ENCODE measurements at places on chromosomes 4 and X.
A peak's percentile ranks its signal among the peaks of the same experiment; 100 is the strongest.

- no peak for DNase-seq
Observed at GRCh38 chr4:2073808-2074481, 14.8 kb downstream of the NAT8L start.

- no peak for DNase-seq
Observed at GRCh38 chrX:110036162-110037033, 33.5 kb downstream of the TMEM164 start.

GRCh38 chr4:130393231-130393630 is 1297.3 kb downstream of the C4orf33 start:
- no peak for DNase-seq

GRCh38 chr4:159390648-159391047 is 287.8 kb downstream of the RAPGEF2 start:
- peak; percentile 99 for DNase-seq

DNA sequence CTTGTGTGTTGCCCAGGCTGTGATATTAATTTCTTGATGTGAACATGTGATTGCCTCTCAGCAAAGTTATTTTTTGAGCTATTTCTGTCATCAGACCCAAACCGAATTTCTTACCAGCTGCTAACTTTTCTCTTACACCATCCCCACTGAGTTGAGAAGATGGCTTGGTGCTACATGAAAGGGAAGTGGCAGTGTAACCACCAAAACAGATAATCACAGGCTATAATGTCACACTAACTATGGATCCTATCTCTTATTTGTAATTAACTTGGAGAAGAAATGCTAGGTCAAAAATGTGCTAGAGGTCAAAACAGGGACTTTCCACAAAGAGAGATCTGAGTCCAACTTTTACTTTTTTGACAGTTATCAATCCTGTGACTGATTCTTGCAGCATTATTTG is 43.8 kb downstream of the ELOVL6 start:
- no peak for DNase-seq

- no peak for DNase-seq
Observed at GRCh38 chr4:125008676-125009075, 296.1 kb upstream of the ANKRD50 start.

- peak; percentile 27 for DNase-seq
Observed at GRCh38 chr4:152309418-152309817, 226.5 kb downstream of the FBXW7 start.

DNA sequence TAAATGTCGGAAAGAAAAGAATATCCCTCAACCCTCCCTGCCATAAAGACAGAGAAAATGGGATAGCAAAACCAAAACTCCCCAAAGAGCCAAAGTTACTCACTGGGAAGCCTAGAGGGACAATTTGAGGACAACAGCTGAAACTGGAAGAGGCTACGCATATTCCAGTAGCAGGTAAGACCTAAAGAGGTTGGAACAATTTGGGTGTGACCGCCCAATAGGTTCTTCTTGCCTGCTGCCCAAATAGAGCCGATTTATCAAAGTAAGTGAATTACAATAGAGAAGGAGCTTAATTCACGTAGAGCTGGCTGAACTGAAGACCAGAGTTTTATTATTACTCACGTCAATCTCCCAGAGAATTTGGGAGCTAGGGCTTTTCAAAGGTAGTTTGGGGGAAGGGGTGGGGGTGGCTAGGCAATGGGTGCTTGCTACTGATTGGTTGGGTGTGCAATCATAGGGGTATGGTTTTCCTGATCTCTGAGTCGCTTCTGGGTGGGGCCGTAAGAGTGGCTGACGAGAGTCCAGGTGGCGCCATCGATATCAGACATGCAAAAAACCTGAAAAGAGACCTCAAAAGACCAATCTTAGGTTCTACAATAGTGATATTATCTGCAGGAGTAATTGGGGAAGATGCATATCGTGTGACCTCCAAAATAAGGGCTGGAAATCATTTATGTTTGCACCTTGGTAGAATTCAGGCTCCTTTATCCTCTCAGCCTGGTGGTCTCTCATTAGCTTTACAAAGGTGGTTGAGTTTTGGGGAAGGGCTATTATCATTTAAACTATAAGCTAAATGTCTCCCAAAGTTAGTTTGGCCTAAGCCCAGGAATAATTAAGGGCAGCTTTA is 39.0 kb upstream of the SLC7A3 start:
- DNase-seq: peak; percentile 17

DNA sequence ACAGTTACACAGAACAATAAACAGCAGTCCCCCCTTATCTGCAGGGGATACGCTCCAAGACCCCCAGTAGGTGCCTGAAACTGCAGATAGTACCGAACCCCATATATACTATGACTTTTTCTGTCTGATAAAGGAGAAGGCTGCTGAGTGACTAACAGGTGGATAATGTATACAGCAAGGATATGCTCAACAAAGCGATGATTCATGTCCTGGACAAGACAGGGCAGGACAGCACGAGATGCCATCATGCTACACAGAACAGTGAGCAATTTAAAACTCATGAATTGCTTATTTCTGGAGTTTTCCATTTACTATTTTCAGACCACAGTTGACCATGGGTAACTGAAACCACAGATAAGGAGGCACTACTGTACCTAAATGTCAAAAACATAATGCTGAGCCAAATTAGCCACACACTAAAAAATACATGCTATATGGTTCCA is 76.1 kb downstream of the MANBA start:
- DNase-seq: peak; percentile 69

DNA sequence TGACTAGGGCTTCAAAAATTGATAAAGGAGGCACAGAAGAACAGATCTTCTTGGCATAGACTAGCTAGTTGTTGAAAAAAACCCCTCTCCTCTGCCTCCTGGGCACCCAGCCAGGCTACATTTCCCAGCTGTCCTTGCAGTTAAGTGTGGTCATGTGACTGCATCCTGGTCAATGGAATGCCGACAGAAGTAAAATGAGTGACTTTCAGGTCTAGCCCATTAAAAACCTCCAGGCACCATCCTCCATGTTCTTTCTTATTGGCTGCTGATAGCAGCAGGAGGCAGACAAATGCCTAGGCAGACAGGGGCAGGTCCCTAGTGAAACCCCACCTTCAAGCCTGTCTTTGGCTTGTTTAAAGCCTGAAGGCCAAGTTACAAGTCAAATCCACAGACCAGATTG is 35.3 kb downstream of the ATXN3L start:
- DNase-seq: no peak

DNA sequence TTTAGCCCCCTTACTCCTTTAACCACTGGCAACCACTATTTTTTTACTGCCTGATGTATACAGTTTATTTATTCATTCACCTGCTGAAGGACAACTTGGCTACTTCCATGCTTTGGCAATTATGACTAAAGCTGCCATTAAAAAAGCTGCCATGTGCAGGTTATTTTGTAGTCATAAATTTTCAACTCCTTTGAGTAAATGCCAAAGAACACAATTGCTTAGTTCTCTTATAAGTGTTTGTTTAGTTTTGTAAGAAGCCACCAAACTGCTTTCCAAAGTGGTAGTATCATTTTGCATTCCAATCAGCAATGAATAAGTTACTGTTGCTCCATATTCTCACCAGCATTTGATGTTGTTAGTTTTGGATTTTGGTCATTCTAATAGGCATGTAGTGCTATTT is 1831.8 kb downstream of the PCDH7 start:
- no peak for DNase-seq

DNA sequence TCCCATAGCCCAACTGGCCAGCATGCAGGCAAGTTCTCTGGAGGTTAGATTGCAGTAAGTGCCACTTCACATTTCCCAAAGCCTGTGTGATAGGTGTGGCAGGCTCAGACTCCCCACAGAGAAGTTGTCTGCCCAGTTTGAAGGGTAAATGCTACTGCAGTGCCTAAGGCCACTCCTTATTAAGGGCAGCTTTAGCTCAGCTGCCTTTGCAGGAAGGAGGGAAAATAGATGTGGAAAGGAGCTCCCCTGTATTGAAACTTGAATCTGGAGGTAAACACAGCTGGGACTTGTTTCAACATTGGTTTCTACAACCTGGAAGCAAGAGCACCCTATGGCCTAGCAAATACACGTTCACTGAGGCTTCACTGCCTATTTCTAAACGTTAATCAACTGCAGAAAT is 22.4 kb downstream of the NEXMIF start:
- DNase-seq: no peak

GRCh38 chrX:154401918-154402621 is 3.9 kb downstream of the RPL10 start:
- DNase-seq: peak; percentile 45

All from ELR (cell line).